ENCODE measurements at places on chromosomes 5 and 9. TPM values are rescaled to one million over a fixed set of nuclear protein-coding genes. Genes with fewer than 3 reads are reported as not detected.

DNA sequence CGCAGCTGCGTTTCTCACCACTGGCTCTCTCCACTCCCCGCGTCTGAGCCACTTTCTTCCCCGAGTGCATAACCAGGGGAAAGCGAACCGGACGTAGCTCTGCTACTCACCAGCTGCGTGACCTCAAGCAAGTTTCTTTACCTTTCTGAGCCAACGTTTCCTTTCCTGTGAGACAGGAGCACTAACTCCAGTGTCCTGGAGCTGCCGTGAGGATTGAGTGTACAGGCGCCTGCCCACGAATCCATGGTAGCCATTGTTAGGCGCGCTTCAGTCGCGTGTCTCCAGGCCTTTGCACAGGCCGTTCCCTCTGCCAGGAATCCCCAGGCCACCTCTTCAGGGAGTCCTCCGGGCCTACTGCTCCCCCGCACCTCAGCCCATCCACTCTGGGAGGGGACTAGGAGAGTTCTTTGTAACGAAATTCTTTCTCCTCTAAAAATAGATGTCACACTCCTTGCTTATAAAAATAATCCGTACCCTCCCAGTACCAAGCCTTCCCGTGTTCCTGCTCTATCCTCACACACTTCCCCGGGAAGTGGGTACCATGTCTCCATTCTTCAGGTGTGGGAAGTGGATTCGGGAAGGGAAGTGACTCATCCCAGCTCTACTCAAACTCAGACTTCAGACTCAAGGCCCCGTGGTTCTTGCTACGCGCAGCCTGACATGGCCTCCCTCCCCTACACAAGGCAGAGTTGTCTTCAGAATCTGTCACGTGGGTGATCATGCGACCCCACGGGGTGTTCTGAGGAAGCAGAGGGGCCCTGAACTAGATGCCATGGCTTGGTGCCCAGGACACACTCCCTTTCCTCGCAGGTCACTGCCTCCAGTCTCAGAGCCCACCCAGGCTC lies 16.1 kb upstream of the CRB2 start:
- no peak for DNase-seq

- peak; percentile 37 for DNase-seq
Measured at GRCh38 chr9:89544279-89544661, 46.4 kb upstream of the SEMA4D start.

DNA sequence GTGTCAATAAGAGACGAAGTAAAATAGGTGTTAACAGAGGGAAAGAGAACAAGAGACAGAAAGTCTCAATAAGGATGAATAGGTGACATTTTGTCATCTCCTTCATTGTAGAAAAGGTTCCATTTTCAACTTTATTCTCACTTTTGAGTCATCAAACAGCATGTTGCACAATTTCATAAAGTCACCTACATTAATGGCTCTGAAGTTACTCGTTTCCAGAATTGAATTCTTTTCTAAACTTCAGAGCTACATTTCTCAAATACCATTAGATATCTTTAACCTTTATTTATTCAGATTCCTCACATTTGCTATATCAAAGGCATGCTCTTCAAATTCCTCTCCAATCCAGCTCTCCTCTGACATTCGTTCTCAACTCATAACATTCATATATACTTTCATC lies 13.1 kb downstream of the ADAMTS6 start:
- DNase-seq: no peak

DNA sequence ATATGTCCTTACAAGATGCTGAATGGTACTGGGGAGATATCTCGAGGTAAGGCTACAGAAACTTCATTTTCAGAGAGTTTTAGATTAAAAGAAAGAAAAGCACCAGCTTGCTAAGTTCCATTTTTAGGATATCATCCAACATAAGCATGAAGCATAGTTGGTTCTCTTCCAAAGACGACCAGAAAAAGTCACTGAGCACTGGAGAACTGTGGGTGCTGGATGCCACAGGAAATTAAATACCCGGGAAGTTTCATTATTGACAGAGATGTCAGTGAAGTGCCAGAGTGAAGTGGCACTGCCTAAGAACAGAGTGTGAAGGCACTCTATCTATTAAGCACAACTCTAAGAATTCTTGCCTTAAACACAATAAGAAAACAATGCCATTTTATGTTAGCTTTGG lies 76.8 kb downstream of the PIK3R1 start:
- DNase-seq: no peak

- DNase-seq: no peak
Measured at GRCh38 chr9:28882529-28882928, 1309.2 kb upstream of the C9orf72 start.

GRCh38 chr5:132464156-132464939 lies 26.2 kb downstream of the IRF1 start:
- DNase-seq: peak; percentile 81

DNA sequence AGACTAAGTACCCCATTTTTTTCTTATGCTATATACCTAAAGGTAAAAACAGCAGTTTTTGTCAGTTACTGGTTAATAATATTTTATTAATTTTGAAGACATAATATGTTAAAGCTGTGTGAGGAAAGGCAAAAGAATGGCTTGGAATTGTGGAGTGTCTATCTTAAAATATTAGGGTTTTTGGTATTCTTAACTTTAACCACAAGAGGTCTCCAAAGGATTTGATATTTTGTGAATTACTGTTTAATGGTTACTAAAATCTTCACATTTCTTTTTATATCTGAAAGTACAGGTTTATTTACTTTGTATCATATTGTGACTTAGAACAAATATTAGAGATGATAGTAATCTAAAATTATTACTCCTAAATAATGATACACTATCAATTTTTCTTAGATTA lies 32.0 kb upstream of the DHFR start:
- DNase-seq: no peak

GRCh38 chr5:100004969-100005368 lies 530.2 kb upstream of the FAM174A start:
- DNase-seq: no peak

DNA sequence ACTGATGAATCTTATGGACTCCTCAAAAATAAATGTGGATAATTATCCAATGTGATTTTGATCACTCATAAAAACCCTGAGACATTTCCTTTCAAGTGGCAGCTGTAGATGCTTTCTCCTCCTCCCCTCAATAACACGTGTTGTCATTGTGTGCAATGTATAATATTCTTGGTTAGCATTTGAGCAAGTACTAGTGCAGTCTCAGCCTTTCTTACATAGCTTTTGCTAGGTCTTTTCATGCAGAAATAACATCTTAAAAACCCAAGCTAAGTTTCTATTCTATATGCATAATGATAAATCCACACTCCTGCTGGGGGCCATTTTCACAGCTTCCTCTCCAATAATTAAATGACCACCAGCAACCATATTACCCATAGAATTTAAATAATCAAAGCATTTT lies 1835.2 kb upstream of the NUDT12 start:
- DNase-seq: no peak

DNA sequence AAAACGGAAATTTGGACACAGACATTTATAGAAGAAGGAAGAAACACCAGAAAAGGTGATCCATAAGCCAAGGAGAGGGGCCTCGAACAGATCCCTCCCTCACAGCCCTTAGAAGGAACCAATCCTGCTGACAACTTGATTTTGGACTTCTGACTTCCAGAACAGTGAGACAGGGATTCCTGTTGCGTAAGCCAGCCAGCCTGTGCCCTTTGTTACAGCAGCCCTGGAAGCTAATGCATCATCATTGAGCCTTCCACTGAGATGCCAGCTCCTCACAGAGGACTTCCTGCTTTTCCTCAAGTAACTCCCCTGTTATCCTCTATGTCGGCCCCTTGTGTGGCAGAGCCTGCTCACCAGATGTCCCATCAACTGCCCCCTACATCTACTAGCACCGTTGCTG lies 94.1 kb downstream of the JMY start:
- no peak for DNase-seq

DNA sequence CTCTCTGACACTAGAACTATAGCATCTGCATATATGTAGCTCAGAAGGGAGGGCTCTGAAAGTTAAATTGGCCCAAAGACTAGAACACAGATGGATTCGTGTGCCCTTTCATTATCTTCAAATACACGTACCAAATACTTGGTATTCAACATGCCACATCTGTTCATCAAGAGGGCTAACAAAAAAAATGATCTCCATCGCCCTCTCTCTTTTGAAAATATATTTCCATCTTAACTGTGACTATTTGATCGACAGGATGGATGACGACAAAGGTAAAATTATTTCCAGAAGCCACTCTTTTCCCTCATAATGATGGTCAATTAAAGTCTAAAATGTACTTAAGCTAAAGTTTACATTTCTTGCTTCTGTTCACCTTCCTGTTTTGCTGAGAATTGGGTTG lies 77.0 kb downstream of the SEMA6A start:
- DNase-seq: no peak

GRCh38 chr5:98398465-98398864 lies 375.0 kb upstream of the RGMB start:
- DNase-seq: no peak

DNA sequence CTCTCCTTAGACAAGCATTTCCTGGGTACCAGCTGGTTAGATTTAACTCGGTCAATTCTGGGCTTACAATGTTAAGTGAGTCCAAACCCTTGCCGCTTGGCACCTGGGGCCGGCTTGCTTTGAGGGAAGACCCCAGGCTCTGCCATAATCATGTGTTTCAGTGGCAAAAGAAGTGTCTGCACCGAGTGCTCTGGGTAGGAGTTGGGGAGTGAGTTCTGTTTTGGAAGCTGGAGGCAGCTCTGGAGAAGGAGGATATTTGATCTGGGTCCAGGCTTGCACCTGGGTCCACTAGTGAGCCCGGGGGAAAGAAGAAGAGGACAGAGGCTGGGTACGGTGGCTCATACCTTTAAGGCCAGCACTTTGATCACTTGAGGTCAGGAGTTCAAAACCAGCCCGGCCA lies 8.4 kb upstream of the OLFM1 start:
- peak; percentile 60 for DNase-seq

DNA sequence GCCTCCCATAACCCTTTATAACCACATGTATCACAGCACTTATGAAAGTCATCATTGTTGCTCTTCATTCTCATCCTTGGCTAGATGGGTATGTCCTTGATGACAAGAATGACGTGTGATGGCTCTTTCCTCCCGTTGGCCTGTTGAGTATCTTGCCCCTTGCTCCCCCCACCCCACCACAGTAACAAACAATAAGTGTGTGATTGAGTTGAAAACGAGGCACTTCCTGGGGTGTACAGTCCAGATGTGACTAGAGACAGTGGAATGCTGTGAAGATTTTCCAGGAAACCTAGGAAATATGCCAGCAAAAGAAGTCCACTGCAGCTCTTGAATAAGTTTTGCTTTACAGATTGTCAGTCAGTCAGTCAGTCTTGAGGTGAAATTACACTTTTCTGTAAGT lies 262.5 kb downstream of the ELAVL2 start:
- no peak for DNase-seq

The SLC6A7 gene
- total RNA-seq: not detected

The OTULINL gene
- total RNA-seq: 16.7 TPM

The CCDC112 gene
- total RNA-seq: 4.3 TPM

Data from mesenteric fat pad (tissue), 1 donor.